Esophagus squamous epithelium (tissue), 5 donors: ENCODE measurements at places on chromosomes 11 and 22. TPM values are rescaled to one million over a fixed set of nuclear protein-coding genes. Genes with fewer than 3 reads are reported as not detected.

GRCh38 chr22:38531251-38531938, 25.3 kb upstream of the DDX17 start:
- no peak overlapping the region for H3K4me3 ChIP-seq
- H3K4me1 ChIP-seq: no peaks in the 10 kb centered on the region
- no peak overlapping the region for H3K27ac ChIP-seq
- no peaks in the 10 kb centered on the region for H3K36me3 ChIP-seq
- DNase-seq: no peak

- H3K27ac ChIP-seq: no peak overlapping the region
- H3K4me1 ChIP-seq: no peaks in the 10 kb centered on the region
- peaks cover 42% of the 10 kb centered on the region for H3K27me3 ChIP-seq
- no peak overlapping the region for H3K4me3 ChIP-seq
These were observed 50.7 kb downstream of the SYN3 start for GRCh38 chr22:33007485-33007884.

DNA sequence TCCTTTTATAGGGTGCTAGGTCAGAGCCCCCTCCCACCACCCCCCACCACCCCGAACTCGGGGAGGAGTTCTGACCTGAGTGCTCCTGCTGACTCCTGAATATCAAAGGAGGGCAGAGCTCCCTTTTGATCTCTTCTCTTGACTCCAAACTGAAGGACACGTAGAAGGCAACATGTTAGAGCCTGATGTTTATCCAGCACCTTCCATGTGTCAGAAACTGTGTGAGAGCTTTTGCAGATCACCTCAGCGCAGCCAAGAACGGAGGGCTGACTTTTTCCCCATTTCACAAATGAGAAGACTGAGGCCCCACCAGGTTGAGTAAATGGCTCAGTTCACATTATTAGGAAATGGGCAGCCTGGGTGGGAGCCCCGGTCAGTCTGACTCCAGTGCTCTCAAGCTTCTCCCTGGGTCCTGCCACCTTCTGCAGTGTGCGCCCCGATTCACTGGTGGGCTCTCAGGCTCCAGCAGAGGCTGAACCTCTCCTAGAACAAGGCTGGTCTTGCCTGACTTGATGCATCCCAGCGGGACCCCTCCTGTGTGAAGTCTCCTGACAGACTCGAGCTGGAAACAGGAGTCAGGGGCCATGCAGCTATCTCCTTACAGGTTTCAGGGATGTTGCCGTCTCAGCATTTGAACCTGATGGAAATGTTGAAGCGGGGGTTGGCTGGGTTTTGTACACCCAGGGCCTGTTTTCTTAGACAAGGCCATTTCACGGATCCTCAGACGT, 98.5 kb downstream of the TSPAN18 start:
- no peaks in the 10 kb centered on the region for H3K4me1 ChIP-seq
- no peaks in the 10 kb centered on the region for H3K36me3 ChIP-seq
- H3K27ac ChIP-seq: no peak overlapping the region
- no peak overlapping the region for H3K4me3 ChIP-seq
- H3K27me3 ChIP-seq: no peaks in the 10 kb centered on the region

GRCh38 chr11:62431171-62431901, 12.5 kb downstream of the SCGB1A1 start:
- no peaks in the 10 kb centered on the region for H3K36me3 ChIP-seq
- DNase-seq: no peak
- no peaks in the 10 kb centered on the region for H3K27me3 ChIP-seq
- peak overlapping the region; percentile 58 for H3K27ac ChIP-seq
- peaks cover 31% of the 10 kb centered on the region for H3K4me1 ChIP-seq

- no peaks in the 10 kb centered on the region for H3K36me3 ChIP-seq
- no peaks in the 10 kb centered on the region for H3K27me3 ChIP-seq
- no peak for DNase-seq
- no peak overlapping the region for H3K4me3 ChIP-seq
- H3K4me1 ChIP-seq: peaks cover 8% of the 10 kb centered on the region
These were observed 36.0 kb upstream of the CSNK1E start for GRCh38 chr22:38353142-38353629.

GRCh38 chr22:45548991-45549761, 46.5 kb downstream of the FBLN1 start:
- peaks cover 56% of the 10 kb centered on the region for H3K4me1 ChIP-seq
- no peak for DNase-seq
- peaks cover 43% of the 10 kb centered on the region for H3K36me3 ChIP-seq
- peak overlapping the region; percentile 96 for H3K27ac ChIP-seq
- no peak overlapping the region for H3K4me3 ChIP-seq
- no peaks in the 10 kb centered on the region for H3K27me3 ChIP-seq

Gene EP300
- 63.3 TPM for total RNA-seq

Gene CNGA4
- not detected for total RNA-seq

Gene POTEH
- not detected for total RNA-seq

Gene GAL3ST1
- total RNA-seq: 2.4 TPM

DNA sequence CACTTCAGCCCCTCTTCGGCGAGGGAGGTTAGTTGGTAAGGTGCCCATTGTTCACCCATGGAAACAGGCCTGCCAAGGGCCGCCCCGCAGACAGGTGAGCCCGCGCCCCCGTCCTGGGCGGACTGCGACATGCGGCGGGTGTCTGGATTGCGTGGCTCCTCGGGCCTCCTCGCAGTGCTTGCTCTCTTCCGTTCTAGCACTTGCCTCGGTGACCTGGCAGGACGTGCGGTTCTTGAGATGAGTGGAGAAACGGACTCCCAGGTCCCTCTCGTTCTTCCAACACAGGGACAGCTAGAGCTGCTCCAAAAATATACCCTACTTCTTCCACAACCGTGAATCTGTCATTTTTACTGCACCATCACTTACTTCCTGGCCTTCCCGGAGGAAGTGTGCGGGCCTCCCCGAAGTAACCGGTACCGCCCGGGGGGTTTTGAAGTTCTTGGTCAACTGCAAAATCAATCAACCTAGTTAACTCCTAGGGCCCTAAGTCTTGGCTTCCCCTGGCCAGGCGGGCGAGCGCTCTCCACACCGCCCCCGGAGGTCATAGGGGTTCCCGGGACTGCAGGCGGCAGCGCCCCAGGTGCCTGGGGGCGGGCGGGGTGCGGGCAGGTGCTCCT, 745 bp upstream of the ZBTB44 start:
- H3K4me3 ChIP-seq: peak overlapping the region; percentile 96
- no peaks in the 10 kb centered on the region for H3K27me3 ChIP-seq
- H3K4me1 ChIP-seq: peaks cover 7% of the 10 kb centered on the region
- H3K36me3 ChIP-seq: no peaks in the 10 kb centered on the region
- peak; percentile 3 for DNase-seq

DNA sequence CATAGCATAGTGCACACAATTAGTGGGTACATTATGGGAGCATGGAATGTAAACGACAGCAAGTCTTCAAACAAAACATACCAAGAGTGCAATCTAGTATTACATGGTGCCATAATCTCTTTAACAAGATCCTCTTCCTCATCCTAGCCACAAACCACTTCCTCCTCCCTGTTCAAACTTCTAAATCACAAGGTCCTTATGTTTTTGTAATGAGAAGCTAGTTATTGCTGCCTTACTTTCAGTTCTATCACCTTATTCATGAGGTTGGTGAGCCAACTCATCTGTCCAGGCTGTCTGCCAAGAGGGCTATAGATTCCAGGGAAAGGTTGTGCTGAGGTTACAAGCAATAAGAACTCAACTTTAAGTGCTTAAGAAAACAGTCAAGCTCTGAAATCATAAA, 195.4 kb upstream of the ARHGAP20 start:
- no peaks in the 10 kb centered on the region for H3K27me3 ChIP-seq
- no peaks in the 10 kb centered on the region for H3K36me3 ChIP-seq
- peaks cover 12% of the 10 kb centered on the region for H3K4me1 ChIP-seq

Gene MLC1
- total RNA-seq: 0.70 TPM

Gene PKDREJ
- total RNA-seq: not detected

DNA sequence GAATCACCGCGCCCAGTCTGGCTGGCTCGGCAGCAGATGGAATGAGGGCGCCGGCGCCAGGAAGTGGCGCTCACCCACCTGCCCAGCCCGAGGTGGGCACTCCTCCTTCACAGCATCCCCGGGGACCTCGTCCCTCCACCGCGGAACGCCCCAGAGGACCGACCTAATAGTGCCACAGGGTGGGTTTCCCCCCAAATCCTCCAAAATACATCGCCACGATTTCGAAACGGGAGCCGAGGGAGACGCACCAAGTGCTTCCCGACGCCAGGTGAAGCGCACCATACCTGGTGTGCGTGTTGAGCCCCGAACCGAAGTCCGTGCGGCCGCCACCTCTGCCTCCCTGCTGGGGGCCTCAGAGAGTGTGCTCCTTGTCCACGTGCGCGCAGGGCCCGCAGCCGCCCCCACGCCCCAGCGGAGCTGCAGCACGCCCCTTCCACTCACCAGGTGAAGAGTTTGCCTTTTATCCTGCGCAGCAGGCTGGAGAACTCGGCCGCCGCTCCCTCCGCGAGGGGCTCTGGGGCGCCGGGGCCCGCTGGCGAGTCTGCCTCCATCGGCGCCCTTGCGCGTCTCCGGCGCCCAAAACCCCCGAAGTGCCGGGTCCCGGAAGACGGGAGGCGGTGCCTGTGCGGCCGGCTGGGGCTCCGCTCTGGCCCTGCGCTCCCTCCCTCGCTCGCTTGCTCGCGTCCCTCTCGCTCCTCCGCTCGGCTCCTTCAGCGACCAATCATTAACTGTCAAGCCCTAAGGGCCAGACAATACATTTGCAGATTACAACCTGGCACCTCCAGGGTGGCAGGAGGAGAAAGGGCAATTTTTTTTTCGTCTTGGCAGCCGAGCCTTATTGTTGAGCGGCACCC, at the start of gene SLC35F2:
Gene SLC35F2 (minus strand): TSS at position 571 of the 854 bp plus-strand sequence. CDS start 20 bp downstream, at position 551.
- H3K36me3 ChIP-seq: no peaks in the 10 kb centered on the region
- H3K4me1 ChIP-seq: peaks cover 8% of the 10 kb centered on the region
- no peaks in the 10 kb centered on the region for H3K27me3 ChIP-seq
- peak within 1 kb of the TSS; percentile 86 for H3K4me3 ChIP-seq

DNA sequence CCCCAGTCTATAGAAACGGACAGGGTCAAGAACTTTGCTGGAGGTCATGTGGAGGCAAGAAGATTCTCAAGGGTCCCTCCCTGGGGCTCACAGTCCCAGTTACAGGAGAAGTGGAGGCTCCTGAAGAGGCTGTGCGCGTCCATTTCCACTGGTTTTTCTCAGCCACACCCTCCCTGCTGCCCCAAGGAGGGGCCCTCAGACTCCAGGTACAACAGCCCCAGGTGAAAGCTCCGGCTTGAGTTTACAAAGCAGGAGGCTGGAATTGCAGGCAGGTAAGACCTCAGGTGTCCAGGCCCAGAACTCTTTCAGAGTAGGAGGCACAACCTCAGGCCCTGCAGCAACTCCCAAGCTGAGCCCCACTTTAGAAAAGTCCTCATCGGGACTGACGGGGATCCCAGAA, 3.1 kb downstream of the SHANK2 start:
- H3K27ac ChIP-seq: no peak overlapping the region
- peaks cover 43% of the 10 kb centered on the region for H3K4me1 ChIP-seq
- no peaks in the 10 kb centered on the region for H3K36me3 ChIP-seq
- no peaks in the 10 kb centered on the region for H3K27me3 ChIP-seq
- H3K4me3 ChIP-seq: no peak overlapping the region

DNA sequence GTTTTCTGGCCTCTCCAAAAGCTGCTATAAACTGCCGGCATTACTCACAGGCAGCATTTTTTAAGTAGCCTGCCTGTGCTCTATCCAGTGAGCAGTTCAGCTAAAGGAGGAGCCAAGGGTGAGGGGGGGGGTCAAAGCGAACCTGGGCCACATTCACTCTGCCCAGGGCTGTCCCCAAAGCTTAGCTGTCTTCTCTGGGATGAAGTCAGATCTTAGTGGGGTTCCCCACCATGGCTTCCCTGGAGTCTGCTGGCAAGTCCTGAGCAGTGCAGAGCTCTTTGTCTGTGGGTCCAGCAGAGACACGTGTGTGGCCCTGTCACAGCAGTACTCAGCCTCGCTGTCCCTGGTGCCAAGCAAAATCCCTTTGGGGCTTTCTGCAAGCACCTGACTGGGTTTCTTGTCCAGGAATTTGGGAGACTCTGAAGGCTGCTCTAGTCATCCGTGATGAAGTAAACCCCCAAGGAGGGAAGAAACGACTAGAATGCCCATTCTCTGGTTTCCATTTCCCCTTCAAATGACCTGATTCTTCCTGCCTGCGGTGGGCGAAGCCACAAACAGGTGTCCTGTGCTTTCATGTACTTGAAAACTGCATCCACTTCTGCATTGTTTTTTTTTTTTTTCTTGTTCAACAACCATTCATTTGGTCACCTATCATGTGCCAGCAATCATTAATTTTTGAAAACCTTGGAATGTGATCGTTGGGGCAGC, 2.6 kb downstream of the KCNJ5 start:
- no peak overlapping the region for H3K27ac ChIP-seq
- H3K27me3 ChIP-seq: no peaks in the 10 kb centered on the region
- H3K4me1 ChIP-seq: peaks cover 18% of the 10 kb centered on the region
- DNase-seq: no peak
- H3K4me3 ChIP-seq: no peak overlapping the region
- H3K36me3 ChIP-seq: no peaks in the 10 kb centered on the region

Gene PRDX5
- total RNA-seq: 602 TPM

Gene GCAT
- 14.3 TPM for total RNA-seq

- H3K27ac ChIP-seq: no peak overlapping the region
- no peaks in the 10 kb centered on the region for H3K4me1 ChIP-seq
- no peaks in the 10 kb centered on the region for H3K36me3 ChIP-seq
- H3K27me3 ChIP-seq: no peaks in the 10 kb centered on the region
- H3K4me3 ChIP-seq: no peak overlapping the region
These were observed 1264.3 kb downstream of the BRD1 start for GRCh38 chr22:48563118-48563965.

Gene CRYBA4
- total RNA-seq: not detected

Gene MIAT
- total RNA-seq: 2.3 TPM

DNA sequence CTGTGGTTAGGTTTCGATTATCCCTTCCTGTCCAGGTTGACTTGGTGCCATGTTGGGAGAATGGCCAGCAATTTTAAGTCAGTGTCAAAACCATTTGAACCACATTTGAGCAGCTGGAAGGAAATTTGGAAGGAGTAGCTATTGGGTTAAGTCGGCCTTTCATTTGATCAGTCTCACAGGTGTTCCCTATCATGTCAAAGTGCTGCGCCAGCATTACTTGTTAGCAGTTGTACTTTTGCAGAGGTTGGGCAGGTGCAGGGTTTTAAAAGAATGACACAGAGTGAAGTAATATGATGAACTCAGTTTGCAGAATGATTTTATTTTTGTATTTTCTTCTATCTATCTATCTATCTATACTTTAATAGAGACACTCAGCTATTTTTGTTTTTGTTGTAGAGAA, 6.4 kb upstream of the TYMP start:
- H3K4me3 ChIP-seq: no peak overlapping the region
- no peaks in the 10 kb centered on the region for H3K36me3 ChIP-seq
- H3K27ac ChIP-seq: peak overlapping the region; percentile 68

Gene GRIA4
- total RNA-seq: not detected
